Dermis blood vessel endothelial cell (primary cell): ENCODE measurements at places on chromosomes 4 and X.

DNA sequence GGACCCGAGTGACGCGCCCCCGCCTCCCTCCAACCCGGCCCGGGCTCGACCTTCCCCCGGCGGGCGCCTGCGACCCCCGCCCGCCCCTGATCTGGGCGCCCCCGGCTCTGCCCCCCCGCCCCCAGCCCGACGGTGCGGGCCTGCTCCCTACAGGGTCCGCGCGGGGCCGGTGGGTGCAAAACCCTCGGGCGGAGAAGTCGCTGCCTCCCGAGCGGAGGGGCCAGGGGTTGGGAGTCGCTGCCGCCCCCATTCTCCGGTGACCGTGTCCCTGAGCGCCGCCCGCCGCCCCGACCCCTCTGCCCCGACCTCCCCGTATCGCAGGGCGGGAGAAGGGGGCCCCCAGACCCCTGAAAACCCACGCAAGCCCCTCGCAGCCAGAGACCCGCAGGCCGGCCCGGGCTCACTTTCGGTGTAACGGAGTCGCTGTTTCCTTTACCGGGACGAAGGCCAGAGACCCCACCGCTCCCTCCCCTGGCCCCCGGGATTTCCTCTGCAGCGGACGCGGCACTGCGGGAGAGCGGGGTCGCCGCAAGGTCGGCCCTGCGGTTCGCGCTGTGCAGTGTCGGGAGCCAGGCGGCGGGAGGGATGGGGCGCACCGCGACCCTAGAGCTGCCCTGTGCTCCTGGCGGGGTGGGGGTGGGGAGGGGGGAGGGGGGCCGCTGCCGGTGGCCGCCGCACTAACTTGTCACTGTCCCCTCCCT lies 729 bp upstream of the CPLX1 start:
- DNase-seq = no peak

- no peak for DNase-seq
Measured at GRCh38 chrX:65841263-65841662, 173.8 kb downstream of the MSN start.

GRCh38 chr4:56743550-56743949 lies 62.5 kb upstream of the HOPX start:
- DNase-seq = no peak

GRCh38 chr4:1713003-1713851 lies 1.1 kb upstream of the SLBP start:
- no peak for DNase-seq
